ENCODE measurements at places on chromosomes 7 and 10. TPM values are rescaled to one million over a fixed set of nuclear protein-coding genes. Genes with fewer than 3 reads are reported as not detected.

- DNase-seq = no peak
These were observed 35.2 kb downstream of the POR start for GRCh38 chr7:75950111-75950681.

DNA sequence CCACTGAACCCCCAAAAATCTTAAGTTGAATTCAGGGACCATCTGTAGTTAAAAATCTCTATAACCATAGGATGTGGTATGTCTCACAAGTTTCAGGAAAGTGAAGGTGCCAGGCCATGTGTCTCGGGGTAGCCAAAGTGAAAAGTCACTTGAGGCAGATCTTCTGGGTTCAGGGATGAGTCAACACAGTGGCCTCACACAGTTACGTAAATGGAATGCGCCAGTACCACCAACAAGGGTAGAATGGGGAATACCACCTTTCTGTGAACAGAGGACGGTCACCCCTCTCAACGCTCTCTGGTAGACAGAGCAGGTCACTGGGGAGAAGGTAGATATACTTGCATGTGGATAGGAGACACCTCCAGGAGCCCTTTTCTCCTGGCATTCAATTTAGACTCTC lies 71.4 kb downstream of the ELMO1 start:
- DNase-seq = peak; percentile 68

DNA sequence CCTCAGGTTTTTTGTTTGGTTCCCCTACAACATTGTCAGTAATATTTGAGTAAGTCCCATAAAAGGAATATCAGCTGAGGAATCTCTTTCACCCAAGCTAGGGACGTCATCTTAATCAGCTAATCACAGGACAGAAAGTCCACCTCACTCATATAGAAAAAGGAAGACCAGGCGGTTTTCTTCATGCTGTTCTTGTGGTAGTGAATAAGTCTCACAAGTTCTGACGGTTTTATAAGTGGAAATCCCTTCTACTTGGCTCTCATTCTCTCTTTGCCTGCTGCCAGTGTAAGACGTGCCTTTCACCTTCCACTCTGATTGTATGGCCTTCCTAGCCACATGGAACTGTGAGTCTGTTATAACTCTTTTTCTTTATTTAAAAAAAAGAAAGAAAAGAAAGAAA lies 308.1 kb upstream of the PFKP start:
- DNase-seq = no peak

The CALML3 gene
- total RNA-seq = not detected

The DRGX gene
- total RNA-seq = not detected

GRCh38 chr10:122490268-122490667 lies 28.9 kb downstream of the HTRA1 start:
- DNase-seq = no peak

DNA sequence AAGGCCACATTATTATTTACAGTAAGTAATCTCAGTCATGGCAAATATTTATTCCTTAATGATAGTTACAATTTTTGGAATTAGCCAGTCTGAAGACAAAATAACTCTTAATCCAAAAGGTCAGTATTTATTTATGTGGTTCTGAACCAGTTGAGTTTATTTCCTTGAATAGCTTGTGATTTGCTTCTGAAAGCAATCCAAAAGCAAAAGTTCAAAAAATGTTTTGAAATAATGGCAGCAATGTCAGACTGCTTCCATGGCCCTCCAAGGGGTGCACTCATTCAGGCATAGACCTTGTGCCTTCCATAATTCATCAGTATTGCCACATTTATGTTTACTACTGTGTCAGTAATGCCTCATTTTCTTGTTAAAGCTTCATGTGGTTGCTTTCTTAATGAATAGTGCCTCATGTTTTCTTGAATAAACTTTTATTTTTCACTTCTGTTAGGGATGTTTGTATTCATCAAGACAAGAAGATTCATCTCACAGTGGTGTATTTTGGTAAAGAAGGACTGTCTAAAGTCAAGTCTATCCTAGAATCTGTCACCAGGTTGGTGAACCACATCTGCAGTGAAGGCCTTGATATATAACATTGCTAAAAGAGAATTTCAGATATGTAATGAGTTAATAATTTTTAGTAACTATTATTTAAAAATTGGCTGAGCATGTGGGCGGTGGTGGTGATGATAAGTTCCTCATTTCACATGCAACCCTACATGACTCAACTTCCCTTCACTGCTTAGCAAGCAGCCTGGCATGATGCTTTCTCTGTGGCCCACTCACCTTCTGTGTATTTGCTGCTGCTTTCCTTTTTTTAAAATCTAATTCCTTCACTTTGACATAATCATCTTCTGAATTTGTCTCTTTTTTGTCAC lies 22.0 kb downstream of the CSGALNACT2 start:
- peak; percentile 78 for DNase-seq

DNA sequence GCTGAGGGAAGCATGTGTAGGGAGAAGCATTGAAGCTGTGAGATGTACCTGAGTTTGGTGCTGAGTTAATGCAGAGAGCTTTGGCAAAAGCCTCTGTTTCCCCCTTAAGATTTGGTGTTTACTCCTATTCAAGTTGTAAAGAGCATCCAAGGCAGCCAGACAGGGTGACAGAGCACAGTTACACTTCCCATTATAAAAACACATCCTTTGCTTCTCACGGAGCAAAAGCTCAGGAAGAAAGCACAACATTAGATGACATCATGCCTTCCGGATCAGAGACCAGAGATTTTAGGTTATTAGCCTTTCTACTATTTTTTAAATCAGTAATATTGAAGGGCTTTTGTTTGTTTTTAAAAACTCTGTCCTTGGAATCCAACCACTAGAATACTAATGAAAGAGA lies 182.9 kb downstream of the DOCK4 start:
- DNase-seq = no peak

The UTF1 gene
- not detected for total RNA-seq

- no peak for DNase-seq
These were observed 29.2 kb upstream of the NPFFR1 start for GRCh38 chr10:70312972-70313371.

GRCh38 chr7:27585781-27586447 lies 76.8 kb downstream of the HIBADH start:
- no peak for DNase-seq

The BMPER gene
- total RNA-seq = not detected

- no peak for DNase-seq
These were observed 23.3 kb downstream of the SEM1 start for GRCh38 chr7:96686305-96686704.

DNA sequence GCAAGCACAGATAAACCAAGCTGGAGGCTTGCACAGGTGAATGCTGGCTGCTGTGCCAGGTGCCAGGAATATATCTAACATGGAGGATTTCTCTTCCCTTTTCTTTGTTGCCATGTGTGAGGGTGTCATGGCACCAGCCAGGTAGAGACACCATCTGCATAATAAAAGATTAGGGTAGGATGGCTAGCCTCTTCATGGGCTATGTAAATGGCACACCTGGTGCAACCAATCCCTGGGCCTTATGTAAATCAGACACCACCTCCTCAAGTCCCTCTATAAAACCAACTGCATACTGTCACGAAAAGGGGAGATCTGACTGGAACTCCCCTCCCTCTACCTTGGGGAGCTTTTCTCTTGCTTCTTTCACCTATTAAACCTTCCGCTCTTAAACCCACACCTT lies 322.5 kb upstream of the POM121L12 start:
- no peak for DNase-seq

The ADAM12 gene
- total RNA-seq = 1.3 TPM

- no peak for DNase-seq
These were observed 65.1 kb downstream of the ZRANB1 start for GRCh38 chr10:125006921-125007426.

DNA sequence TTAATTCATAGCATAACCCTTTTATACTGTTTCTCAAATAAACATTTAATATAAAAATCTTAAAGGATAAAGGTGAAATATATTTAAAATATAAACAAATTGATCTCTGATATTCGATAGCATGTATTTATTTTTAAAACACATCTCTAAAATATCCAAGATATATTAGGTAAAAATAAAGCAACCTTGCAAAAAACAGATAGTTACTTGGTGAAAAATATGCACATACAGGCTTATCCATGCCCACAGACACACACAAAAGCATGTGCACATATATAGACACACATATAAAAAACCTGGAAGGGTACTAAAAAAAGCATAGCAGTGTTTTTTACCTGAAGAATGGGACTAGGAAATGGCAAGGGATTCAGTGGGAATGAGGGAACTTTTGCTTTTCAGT lies 19.8 kb downstream of the POT1 start:
- DNase-seq = no peak

The KIAA1549 gene
- total RNA-seq = 1.5 TPM

GRCh38 chr10:87503886-87504285 lies 807 bp upstream of the MINPP1 start:
- DNase-seq = no peak

- no peak for DNase-seq
These were observed 79.9 kb upstream of the TMEM196 start for GRCh38 chr7:19853261-19853832.

DNA sequence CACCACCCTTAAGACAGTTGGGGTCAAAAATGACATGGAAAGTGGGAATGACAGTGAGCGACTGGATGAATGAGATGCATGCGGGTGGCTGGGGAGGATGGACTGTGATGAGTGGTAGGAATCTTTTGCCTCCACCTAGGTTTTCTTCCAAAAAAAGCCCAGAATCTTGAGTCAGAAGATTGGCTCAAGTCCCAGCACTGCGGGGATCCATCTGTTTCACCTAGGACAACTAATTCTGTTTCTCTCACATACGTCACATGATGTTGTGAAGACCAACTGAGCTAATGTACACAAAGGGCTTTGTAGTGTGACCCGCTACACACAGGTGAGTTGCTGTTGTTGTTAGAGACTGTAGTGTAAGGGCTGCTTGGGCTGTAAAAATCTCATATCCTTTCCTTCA lies 58.5 kb upstream of the SLC35B4 start:
- DNase-seq = no peak

DNA sequence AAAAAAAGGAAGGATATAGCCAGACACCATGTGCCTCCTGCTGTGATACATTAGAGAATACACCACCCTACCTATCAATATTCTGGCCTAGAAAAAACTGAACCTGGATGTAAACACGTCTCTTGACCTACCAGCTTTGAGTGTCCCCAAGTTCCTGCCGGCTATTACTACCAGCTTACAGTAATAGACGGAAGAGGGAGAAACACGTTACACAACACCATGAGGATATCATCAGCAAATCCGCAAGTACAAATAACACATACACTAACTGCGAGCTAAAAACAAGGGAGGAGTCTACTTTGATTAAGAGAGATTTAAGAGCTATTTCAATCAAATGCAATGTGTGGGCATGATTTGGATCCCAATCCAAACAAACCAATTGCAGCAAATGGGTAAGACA lies 113.0 kb downstream of the COL28A1 start:
- no peak for DNase-seq

GRCh38 chr7:107725138-107725740 lies 18.7 kb upstream of the CBLL1 start:
- DNase-seq = peak; percentile 75

The ZKSCAN1 gene
- total RNA-seq = 41.9 TPM

- DNase-seq = no peak
These were observed 119.3 kb upstream of the CACNA2D1 start for GRCh38 chr7:82562716-82563404.

GRCh38 chr7:135206941-135207391 lies 4.4 kb downstream of the WDR91 start:
- no peak for DNase-seq

DNA sequence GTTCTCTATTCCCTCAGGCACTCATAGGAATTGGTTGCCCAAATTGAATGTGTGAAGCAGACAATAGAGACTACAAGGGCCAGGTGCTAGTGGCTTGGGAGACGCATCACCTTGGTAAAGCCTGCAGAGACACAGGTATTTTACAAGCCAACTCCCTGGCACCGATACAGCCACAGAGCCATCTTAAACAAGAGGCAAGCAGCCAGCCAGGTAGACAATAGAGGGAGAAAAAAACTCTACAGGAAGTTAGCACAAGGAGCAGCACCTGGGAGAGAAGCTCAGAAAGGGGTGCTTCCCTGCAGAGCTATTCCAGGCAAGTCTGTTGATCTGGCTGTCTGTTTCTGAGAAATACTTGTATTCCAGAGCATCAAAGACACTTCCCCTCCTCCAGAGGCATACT lies 43.0 kb upstream of the CDK1 start:
- DNase-seq = no peak

DNA sequence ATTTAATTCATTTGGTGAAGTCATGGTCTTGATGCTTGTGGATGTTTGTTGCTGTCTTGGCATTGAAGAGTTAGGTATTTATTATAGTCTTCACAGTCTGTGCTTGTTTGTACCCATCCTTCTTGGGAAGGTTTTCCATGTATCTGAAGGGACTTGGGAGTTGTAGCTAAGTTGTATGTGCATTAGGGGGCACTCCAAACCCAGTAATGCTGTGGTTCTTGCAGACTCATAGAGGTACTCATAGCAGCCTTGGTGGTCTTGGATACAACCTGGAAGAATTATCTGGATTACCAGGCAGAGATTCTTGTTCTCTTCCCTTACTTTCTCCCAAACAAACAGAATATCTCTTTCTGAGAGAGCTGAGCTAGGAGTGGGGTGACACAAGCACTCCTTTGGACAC lies 93.2 kb downstream of the ADCYAP1R1 start:
- DNase-seq = no peak

DNA sequence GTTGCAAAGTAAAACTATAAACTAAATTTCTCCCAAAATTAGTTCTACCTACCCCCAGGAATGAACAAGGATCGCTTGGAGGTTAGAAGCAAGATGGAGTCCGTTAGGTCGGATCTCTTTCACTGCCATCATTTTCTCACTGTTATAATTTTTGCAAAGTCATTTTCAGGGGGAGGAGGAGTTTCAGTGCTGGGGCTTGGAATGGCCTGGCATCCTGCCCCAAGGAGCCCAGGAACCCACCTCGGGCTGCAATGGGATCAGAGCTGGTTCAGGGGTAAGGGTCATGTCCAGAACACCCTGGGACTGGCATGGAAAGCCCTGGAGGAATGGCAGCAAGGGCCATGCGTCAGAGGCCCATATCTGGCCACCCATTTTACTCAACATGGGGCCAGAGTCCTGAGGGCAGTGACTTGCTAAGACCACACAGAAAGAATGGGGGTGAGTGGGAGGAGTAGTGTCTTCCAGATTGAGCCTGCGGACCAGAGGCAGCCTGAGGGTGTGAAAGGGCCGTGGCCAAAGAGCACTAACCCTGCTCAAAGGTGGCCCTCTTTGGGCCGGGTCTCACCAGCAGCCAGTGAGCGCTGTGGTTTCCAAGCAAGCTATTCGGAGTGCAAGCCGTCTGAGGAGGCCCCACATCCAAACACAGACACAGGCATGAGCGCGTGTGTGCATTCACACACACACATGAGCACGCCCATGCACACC lies 31.8 kb downstream of the GPRIN2 start:
- DNase-seq = peak; percentile 1

- no peak for DNase-seq
These were observed 98.8 kb downstream of the PFKFB3 start for GRCh38 chr10:6301488-6302075.

DNA sequence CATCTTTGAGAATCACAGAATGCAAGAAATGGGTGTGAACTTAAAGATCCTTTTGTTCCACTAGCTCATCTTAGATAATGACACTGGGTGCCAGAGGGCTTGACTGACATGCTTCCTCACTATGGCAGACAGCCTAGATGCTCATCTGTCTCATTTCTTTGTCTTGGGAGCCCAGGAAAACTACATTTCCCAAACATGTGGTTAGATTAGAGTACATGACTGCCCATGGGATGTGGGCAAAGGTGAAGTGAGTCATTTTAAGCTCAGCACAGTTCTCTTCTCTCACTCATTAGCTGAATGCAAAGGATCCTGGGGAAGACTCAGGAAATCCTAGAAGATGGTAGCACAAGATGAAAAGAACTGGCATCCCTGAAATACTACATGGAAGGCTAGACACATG lies 32.5 kb upstream of the TBX20 start:
- no peak for DNase-seq

- no peak for DNase-seq
These were observed 21.3 kb downstream of the CALML3 start for GRCh38 chr10:5545778-5546710.

Measured in activated CD8-positive, alpha-beta T cell treated with anti-CD3 and anti-CD28 coated beads for 36 hours (primary cell).